ENCODE measurements at places on chromosomes 12 and 14.
A peak's percentile ranks its signal among the peaks of the same experiment; 100 is the strongest.

DNA sequence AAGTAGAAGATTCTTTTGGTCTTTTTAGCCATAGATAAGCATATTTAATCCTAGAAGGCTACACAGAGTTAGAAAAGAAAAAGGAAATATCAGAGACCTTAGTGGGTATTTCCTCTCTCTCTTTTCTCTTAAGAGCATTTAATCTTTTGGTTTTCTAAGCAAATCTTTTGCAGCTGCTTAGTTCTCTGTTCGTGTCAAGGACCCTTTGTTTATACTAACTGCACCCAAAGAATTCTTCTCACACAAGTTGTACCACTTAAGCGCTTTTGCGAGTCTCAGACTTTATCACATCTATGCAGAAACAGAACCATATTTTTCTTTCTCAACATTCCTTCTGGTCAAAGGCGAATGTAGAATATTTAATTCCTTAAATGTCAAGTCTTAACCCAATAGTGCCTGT, 17.9 kb upstream of the NID2 start:
- no peak overlapping the region for H3K27ac ChIP-seq
- H3K4me3 ChIP-seq: no peak overlapping the region
- H3K27me3 ChIP-seq: no peaks in the 10 kb centered on the region
- no peak for DNase-seq

DNA sequence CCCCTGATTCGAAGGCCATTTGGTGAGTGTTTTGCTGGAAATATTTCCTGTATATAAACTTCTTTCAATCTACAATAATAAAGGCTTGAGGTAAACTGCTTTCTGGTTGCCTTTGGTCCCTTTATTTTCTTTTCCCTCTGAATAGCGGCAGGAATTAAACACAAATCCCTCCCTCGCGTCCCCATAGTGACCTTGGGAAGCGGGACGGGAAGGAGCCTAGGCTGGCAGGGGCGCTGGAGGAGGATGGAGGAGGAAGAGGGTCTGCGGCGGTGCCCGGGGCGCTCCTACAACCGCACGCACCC, 2.0 kb downstream of the DIO3 start:
- no peak overlapping the region for H3K4me3 ChIP-seq
- no peak for DNase-seq
- no peaks in the 10 kb centered on the region for H3K36me3 ChIP-seq

- no peaks in the 10 kb centered on the region for H3K27me3 ChIP-seq
- no peaks in the 10 kb centered on the region for H3K36me3 ChIP-seq
- DNase-seq: no peak
- no peak overlapping the region for H3K27ac ChIP-seq
Measured at GRCh38 chr14:30322819-30323218, 236.1 kb upstream of the G2E3 start.

DNA sequence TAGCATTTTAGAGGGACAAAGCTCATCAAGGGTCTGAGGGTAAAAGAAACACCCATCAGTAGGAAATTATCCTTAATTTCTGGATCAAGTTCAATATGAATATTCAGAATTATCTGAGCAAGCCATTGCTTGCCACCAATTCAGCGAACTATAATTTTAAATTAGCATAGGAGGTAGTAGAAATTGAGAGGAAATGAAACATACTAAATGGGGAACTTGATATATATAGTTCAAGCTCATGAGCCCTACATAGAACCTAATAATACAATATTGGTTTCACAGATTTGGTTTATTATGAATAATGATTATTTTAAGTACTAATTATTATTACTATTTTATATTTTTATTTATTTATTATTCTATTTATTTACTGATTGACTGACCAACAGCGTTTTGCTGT, 42.1 kb upstream of the GXYLT1 start:
- H3K4me1 ChIP-seq: no peaks in the 10 kb centered on the region
- H3K4me3 ChIP-seq: no peak overlapping the region
- H3K27me3 ChIP-seq: no peaks in the 10 kb centered on the region
- no peak overlapping the region for H3K27ac ChIP-seq

GRCh38 chr14:100892496-100893227, 10.9 kb downstream of the RTL1 start:
- H3K27me3 ChIP-seq: peaks cover 5% of the 10 kb centered on the region
- H3K4me1 ChIP-seq: no peaks in the 10 kb centered on the region
- DNase-seq: no peak
- no peaks in the 10 kb centered on the region for H3K36me3 ChIP-seq

- DNase-seq: no peak
- H3K4me3 ChIP-seq: no peak overlapping the region
- H3K27me3 ChIP-seq: no peaks in the 10 kb centered on the region
- H3K4me1 ChIP-seq: no peaks in the 10 kb centered on the region
Measured at GRCh38 chr14:79177106-79177505, 1006.9 kb downstream of the NRXN3 start.

- no peaks in the 10 kb centered on the region for H3K4me1 ChIP-seq
- no peaks in the 10 kb centered on the region for H3K27me3 ChIP-seq
- peaks cover 3% of the 10 kb centered on the region for H3K36me3 ChIP-seq
Measured at GRCh38 chr14:50937325-50937724, 7.0 kb downstream of the PYGL start.

- no peaks in the 10 kb centered on the region for H3K4me1 ChIP-seq
- no peak overlapping the region for H3K27ac ChIP-seq
- no peak for DNase-seq
- H3K36me3 ChIP-seq: no peaks in the 10 kb centered on the region
Measured at GRCh38 chr12:122184517-122184916, 1.6 kb downstream of the LRRC43 start.

- DNase-seq: no peak
- no peaks in the 10 kb centered on the region for H3K27me3 ChIP-seq
- H3K4me1 ChIP-seq: no peaks in the 10 kb centered on the region
- H3K27ac ChIP-seq: no peak overlapping the region
- no peaks in the 10 kb centered on the region for H3K36me3 ChIP-seq
Measured at GRCh38 chr12:2387103-2387834, 334.5 kb downstream of the CACNA1C start.

- no peak for DNase-seq
- no peak overlapping the region for H3K27ac ChIP-seq
- no peaks in the 10 kb centered on the region for H3K27me3 ChIP-seq
Measured at GRCh38 chr12:113128802-113129663, 6.5 kb downstream of the RASAL1 start.

DNA sequence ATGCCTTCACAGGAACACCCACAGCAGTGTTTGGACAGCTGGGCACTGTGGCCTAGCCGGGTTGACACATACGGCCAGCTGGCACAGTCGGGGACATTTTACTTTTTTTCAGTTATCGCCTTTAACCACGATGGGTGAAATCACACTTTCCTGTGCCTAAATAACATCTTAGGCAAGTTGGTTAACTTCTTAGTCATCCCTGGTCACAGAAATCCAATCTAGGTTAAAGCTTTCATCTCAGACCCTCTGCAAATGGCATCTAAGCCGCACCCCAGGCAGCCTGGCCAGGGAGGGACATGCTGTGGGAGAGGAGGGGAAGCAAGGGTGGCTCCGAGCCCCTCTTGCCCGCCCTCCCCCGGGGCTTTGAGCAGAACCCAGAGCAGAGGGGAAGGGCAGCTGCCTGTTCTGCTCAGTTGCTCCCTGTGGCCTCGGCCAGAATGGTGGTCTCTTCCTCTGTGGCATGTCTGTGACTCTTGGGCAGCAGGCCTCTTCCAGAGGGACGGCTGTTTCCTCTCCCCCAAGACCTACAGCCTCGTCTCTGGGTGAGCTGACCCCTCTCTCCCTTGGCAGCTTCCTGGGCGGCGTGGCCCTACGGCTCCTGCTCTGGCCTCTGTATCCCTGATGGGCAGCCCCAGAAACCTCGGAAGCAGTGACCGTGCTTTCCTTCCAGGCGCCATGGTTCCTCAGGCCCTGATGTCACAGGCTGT, 85.4 kb upstream of the DYNC1H1 start:
- no peak overlapping the region for H3K4me3 ChIP-seq
- DNase-seq: no peak
- H3K36me3 ChIP-seq: no peaks in the 10 kb centered on the region
- peak overlapping the region; percentile 25 for H3K27ac ChIP-seq
- no peaks in the 10 kb centered on the region for H3K4me1 ChIP-seq
- no peaks in the 10 kb centered on the region for H3K27me3 ChIP-seq

GRCh38 chr12:80490329-80490728, 46.3 kb downstream of the PTPRQ start:
- no peaks in the 10 kb centered on the region for H3K36me3 ChIP-seq
- H3K27ac ChIP-seq: no peak overlapping the region
- H3K4me3 ChIP-seq: no peak overlapping the region
- no peak for DNase-seq

DNA sequence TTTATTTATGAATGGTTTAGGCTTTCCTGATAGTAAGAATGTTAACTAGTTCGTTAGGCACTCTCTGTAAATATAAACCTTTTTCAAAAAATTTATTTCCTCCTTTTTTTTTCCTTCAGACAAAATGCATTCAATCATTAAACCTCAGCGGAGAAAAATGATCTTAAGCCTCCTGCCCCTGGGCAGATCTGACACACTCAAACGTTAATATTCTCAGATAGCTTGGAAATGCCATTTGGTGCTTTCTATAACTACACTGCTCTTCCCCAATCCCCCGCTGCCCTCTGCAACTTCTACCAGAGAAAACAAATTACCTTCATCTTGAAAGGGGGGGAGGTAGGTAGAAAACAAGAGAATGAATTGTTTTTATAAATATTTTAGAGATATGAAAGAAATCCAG, 521.2 kb downstream of the MED13L start:
- no peaks in the 10 kb centered on the region for H3K27me3 ChIP-seq
- no peaks in the 10 kb centered on the region for H3K36me3 ChIP-seq
- peak overlapping the region; percentile 74 for H3K27ac ChIP-seq
- peaks cover 3% of the 10 kb centered on the region for H3K4me1 ChIP-seq

DNA sequence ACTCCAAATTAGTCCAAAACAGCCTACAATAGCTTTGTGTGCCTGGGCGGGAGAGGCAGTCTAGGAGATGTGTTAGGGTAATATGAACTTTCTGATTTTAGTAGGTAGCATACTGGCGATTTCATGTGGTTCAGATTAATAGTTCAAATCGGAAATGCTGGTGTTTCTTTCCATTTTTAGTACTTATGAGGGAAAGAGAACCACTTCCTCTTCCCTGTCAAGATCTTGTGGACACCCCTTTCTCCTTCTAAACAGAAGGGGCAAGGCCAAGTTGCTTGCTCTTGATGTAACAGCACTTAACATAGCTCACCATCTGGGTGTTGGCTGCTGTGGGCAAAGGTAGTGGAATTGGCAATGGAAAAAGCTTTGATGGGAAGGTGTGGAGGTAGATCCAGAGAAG, 32.2 kb upstream of the IGF1 start:
- no peak for DNase-seq
- H3K27ac ChIP-seq: no peak overlapping the region
- no peak overlapping the region for H3K4me3 ChIP-seq
- no peaks in the 10 kb centered on the region for H3K27me3 ChIP-seq

DNA sequence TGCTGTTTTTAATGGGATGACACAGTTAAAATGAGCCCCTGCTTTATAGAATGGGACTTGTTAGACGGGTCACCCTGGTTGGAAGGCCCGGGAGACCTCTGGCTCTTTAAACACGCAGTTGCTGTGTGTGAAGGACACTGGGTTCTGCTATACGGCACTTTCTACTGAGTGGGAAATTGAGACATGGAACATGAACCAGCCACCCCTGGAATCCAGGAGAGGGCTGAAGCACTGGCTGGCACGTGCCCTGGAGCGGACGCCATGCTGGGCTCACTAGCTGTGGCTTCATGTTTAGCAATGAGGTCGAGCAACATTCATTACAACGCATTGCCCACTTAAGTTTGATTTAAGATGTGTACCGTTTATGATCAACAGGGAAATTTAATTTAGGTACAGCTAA, 23.9 kb downstream of the CACNA1C start:
- no peaks in the 10 kb centered on the region for H3K27me3 ChIP-seq
- H3K36me3 ChIP-seq: no peaks in the 10 kb centered on the region
- DNase-seq: no peak
- no peak overlapping the region for H3K4me3 ChIP-seq
- peak overlapping the region; percentile 48 for H3K27ac ChIP-seq

DNA sequence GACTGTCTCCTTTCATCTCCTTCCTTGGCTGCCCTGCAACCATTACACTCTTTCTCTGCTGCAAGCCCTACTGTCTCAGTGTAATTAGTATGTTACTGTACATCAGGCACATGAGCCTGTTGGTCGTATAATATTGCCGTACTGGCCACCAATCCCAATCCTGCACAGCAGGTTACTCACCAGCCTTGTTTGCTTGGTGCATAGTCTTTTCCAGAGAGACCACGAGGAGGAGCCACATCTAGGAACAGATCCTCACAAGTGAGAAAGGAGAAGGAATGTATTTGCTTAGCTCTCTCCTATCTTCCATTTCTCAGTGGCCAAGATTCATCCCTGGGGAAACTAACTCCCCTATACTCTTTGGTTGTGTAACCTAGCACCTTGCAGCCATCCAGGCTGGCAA, 33.0 kb upstream of the BICDL1 start:
- H3K4me3 ChIP-seq: no peak overlapping the region
- H3K27ac ChIP-seq: no peak overlapping the region
- no peaks in the 10 kb centered on the region for H3K36me3 ChIP-seq
- H3K4me1 ChIP-seq: no peaks in the 10 kb centered on the region
- H3K27me3 ChIP-seq: no peaks in the 10 kb centered on the region

Measured in breast epithelium (tissue), 4 donors.